ENCODE measurements at places on chromosomes 11 and 22.

- DNase-seq = no peak
These were observed 77.8 kb upstream of the DDI1 start for GRCh38 chr11:103958475-103959215.

GRCh38 chr11:111417766-111418435, 38.8 kb upstream of the POU2AF1 start:
- peak; percentile 96 for DNase-seq

DNA sequence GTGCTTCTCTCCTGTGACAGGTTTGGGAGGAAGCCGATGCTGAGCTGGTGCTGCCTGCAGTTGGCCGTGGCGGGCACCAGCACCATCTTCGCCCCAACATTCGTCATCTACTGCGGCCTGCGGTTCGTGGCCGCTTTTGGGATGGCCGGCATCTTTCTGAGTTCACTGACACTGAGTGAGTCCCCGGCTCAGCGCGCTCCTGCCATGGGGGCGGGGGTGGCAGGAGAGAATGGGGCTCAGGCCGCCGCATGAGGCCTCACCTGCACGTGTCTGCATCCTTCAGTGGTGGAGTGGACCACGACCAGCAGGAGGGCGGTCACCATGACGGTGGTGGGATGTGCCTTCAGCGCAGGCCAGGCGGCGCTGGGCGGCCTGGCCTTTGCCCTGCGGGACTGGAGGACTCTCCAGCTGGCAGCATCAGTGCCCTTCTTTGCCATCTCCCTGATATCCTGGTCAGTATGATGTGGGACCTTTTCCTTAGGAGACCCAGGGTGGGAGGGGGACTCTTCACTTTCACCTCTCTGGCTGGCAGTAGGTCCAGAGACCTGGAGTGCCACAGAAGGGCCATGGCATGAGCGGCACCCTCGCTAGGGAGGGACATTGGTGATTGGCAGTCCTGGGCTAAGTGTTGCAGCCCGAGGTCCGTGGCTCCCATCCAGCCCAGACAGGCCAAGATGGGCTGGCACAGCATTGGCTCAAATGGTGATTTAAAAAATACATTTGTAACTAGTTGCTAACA, 28.9 kb upstream of the SLC22A12 start:
- no peak for DNase-seq

DNA sequence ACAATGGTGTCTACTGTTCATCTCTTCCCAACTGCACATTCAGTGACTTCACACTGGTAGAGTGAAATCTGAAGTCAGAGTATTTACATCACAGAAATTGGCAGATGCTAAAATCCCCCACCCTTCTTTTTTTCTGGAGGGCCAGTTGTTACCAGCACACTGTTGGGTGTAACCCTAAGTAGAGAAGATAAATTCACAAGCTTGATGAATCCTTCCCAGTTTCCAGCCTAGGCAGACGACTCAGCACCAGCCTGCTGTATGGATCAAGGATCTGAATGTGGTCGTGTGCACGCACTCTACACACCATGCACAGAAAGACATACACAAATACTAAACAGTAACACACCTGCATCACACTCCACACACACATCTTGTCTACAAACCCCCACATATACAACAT, 46.0 kb downstream of the ARRB1 start:
- DNase-seq = no peak

DNA sequence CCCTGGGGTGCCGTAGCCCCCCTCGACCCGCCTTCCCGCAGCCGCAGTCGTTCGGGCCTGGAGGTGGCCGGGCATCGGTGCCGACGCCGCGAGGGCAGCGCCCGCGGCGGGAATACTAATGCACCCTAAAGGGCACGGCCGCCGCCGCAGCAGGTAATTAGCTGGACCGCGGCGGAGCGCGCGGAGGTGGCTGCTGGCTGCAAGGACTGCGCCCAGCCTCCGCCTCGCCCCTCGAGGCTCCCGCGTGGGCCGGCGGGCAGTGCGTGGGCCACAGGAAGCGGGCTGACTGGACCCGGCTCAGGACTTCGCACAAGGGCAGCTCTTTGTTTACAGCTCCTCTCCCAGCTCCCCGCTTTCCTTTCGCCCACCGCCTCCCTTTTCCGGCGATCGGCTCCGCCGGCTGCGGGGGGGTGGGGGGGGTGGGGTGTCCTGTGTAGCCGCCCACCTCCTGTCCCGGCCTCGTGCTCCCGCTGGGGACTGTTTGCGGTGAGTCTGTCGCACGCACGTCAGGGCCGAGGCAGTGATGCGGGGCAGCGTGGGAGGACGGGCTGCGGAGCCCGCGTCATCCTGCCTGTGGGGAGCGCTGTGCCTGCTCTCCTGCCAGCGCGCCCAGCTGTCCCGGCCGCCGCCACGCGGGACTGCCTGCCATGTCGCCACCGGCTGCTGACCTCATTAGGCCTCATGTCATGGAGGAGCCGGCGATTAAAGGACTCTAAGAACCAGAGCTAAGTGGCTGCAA, 53.2 kb downstream of the GRIK4 start:
- DNase-seq = peak; percentile 88

DNA sequence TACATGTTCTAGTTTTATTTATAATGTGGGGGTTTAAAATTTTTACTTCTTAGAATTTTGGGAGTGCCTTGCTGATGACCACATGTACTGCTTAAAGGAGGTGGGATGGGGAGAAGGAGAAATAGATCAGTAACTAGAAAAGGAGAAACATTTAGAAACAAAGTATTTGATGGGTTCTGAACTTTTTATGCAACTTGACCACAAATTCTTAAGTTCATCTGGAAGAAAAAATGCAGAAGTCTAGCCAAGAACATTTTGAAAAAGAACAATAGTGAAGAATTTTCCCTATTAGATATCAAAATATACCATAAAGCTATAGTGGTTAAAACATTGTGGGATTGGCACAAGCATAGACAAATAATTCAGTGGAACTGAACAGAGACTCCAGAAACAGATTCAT, 73.3 kb upstream of the AMPD3 start:
- DNase-seq = no peak

- peak; percentile 42 for DNase-seq
These were observed 910 bp downstream of the CLTCL1 start for GRCh38 chr22:19290400-19291217.

DNA sequence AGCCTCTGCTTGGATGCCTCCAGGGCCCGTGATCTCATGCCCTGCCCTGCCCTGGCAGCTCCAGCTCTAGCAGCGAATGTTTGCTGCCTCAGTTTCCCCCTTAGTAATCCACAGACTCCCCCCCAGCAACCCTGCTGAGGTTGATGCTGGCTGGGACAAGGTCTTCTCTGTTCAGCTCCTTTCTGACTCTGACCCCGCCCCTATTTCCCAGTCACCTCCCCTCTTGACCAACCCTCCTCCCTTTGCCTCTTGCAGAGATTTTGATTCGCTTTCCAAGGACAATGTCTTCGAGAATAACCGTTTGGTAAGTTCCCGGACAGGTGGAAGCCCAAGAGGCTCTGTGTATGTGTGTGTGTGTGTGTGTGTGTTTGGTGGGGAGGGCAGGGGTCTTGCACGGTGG, 5.6 kb downstream of the MICALL1 start:
- DNase-seq = no peak

- DNase-seq = no peak
These were observed 97.0 kb downstream of the ST3GAL4 start for GRCh38 chr11:126452241-126453101.

GRCh38 chr11:127737499-127737898, 736.9 kb upstream of the KIRREL3 start:
- no peak for DNase-seq

DNA sequence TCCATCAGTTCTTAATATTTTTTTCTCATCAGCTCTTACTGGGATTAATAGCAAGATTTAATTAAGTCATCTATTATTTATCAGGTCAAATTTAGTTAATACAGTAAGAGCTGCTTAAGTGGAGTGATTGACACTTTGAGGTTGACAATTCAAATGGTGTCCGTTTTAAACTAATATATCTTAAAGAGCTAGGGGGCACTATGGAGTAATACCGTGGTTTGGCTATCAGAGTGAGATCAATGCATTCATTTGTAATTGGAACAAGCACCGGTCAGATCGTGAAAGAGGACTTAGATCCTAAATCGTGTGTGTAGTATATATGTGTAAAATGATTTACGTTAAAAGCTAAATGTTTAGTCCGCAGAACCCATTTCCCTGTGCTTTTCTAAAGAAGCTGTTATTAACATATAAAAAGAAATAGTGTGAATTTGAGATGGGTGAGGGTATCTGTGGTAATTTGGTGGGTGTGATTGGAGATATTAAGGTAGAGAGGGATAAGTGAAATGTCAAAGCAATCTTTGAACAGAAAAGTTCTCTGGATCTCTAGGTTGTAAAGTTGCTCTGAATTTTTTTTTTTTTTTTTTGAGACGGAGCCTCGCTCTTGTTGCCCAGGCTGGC, 2.3 kb downstream of the SIK2 start:
- DNase-seq = peak; percentile 67

GRCh38 chr11:111441443-111441842, 62.4 kb upstream of the POU2AF1 start:
- DNase-seq = peak; percentile 100

DNA sequence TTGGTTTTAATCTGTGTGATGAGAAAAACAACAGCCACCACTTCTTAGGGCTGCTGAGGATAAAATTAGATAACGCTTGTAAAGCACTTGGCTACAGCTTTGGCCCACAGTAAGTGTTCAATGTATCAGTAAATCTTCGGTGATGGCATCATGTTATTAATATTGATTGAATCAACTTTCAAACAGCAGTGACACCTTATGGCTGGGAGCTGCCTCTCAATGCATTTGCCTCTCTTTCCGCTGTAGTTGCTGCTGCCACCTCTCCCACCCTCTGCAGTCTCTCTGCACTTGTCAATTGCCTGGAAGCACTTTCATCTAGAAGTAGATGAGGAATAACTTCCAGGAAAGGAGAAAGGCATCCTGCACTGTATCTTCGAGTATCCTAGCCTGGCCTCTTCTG, 491.1 kb downstream of the OPCML start:
- no peak for DNase-seq

DNA sequence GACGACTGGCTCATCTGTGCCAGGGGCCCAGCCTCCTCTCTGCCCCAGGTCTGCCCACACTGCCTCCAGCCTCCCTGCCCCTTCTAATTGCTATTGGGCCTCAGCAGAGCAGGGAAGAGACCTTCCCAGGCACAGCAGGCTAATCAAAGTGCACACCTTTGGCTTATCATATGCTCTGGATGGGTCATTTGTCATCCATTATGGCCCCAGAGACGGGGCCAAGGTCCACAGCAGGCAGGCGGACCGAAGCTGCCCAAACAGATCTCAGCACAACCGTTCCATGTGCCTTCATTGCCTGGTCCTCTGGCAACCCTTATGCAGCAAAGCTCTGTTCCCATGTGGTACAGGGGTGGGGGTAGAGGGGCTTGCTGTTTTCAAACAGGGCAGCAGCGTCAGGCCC, 66.6 kb downstream of the TP53I11 start:
- DNase-seq = no peak

DNA sequence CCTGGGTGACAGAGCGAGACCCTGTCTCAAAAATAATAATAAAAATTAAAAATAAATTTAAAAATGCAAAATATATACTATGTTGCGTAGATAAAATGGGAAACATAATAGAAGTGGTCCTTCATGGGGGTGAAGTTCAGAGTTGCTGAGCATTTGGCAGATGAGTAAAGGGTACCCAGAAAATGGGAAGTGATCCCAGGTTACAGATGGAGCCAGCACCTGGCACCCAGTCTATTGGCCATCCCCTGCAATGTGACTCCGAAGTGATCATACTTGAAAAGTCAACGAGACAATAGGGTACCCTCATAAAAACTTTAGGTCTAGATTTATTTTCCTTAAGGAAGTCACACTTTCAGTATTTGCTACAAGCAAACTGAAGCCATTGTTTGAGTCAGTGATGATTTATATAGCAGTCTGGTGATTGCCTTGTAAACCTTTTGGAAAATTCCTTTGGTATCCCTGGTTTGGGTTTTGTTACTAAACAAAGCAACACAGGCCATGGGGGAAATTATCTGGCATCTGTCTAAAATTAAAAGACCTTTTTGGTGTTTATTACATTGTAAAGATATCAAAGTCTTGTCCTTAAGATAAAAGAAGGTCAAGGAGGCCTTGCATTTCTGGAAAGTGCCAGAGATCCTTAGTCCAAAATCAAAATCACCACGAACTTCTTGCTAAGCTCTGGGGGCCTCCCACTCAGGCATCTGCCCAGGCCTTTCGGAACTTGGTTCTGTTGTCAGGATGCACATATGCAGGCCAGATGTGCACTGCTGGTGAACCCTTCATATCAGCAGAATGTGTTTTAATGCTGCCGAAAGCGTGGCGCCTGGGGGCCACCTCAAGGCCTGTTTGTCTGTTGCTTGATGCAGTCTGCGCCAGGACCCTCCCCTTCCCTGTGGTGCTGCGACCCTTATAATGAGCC, 4.3 kb downstream of the SMARCB1 start:
- DNase-seq = no peak

DNA sequence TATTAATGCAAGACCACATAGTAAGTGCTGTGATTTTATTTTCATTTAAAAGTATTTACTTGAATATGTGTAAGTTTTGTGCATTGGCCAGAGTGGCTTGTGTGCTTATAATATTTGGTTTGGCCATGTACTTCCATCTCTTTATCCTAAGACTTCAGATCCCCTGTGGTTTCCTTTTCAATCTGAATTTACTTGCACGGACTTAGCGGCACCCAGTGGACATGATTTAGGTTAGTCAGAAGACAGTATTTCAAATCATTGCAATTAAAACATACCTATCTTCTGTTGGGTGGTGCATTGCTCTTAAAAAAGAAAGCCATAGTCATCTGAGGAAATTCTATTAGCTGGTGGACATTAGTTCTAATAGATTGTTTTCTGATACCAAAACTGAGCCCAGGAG, 30.7 kb downstream of the PIWIL4 start:
- peak; percentile 14 for DNase-seq

GRCh38 chr11:5004424-5005274, 10.0 kb downstream of the OR51L1 start:
- peak; percentile 54 for DNase-seq

- peak; percentile 53 for DNase-seq
These were observed 121.5 kb downstream of the CCDC34 start for GRCh38 chr11:27241311-27242122.

DNA sequence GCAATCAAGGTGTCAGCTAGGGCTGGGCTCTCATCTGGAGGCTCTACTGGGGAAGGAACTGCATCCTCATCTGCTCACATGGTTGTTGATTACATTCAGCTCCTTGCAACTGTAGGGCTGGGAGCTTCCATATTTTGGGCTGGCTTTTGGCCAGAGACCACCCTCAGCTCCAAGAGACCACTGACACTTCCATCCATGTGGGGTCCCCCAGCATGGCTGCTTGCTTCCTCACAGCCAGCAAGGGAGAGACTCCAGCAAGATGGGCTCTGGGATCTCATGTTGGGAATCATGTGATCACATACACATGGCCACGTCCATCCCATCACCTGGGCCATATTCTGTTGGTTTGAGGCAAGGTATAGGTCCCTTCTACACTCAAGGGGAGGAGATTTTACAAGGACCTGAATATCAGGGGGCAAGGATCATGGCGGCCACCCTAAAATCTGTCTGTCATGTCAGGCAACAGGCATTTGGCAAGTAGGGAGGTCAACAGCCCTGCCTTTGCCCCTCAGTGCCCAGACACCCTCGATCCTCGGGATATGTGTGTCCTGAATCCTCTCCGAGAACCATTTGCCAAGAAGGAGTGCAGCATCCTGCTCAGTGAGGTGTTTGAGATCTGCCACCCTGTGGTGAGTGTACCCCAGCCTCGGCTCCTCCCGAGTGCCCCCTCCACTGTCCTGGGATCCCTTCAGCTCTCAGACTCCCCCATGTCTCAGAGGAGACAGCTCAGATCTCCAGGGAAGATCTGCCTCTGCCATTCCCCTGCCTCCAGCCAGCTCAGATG, 48.7 kb downstream of the OTOG start:
- DNase-seq = no peak

Data from mesenchymal stem cell (in vitro differentiated cells and primary cell).